ENCODE measurements at places on chromosomes 12 and 14. TPM values are rescaled to one million over a fixed set of nuclear protein-coding genes. Genes with fewer than 3 reads are reported as not detected.

Gene RASSF8
- 29.1 TPM for total RNA-seq

Gene PUS1
- 9.9 TPM for total RNA-seq

Gene SLCO1B1
- not detected for total RNA-seq

Gene MFAP5
- total RNA-seq, result 22.7 TPM

Gene NFYB
- total RNA-seq, result 49.4 TPM

Gene SLC8A3
- total RNA-seq, result 0.18 TPM

Gene PDZRN4
- total RNA-seq, result not detected

Gene TAS2R19
- total RNA-seq, result 0.49 TPM

Gene PRIMA1
- not detected for total RNA-seq

Gene OTOGL
- 0.81 TPM for total RNA-seq

Gene GPX2
- total RNA-seq, result not detected

Gene FOXG1
- not detected for total RNA-seq

Gene ZNF26
- 1.4 TPM for total RNA-seq

Gene VSIG10
- 4.9 TPM for total RNA-seq

Gene MYH6
- total RNA-seq, result not detected

Gene AQP2
- not detected for total RNA-seq

Gene TAMALIN
- 20.4 TPM for total RNA-seq

Gene EPYC
- total RNA-seq, result not detected

Gene PPM1H
- 1.1 TPM for total RNA-seq

Gene GZMB
- total RNA-seq, result not detected

Gene C12orf50
- total RNA-seq, result not detected

Gene BMP4
- total RNA-seq, result 55.4 TPM

Gene SNRPF
- total RNA-seq, result 11.0 TPM

Gene IFNG
- total RNA-seq, result not detected

Gene BCAT1
- 178 TPM for total RNA-seq

Gene FIGNL2
- total RNA-seq, result not detected

Measured in cardiac atrium fibroblast (primary cell).